Left ventricle myocardium inferior (tissue), 1 donor: ENCODE measurements at places on chromosomes 7 and 10.

GRCh38 chr7:121796381-121796780 is 76.6 kb upstream of the PTPRZ1 start:
- no peak for DNase-seq

DNA sequence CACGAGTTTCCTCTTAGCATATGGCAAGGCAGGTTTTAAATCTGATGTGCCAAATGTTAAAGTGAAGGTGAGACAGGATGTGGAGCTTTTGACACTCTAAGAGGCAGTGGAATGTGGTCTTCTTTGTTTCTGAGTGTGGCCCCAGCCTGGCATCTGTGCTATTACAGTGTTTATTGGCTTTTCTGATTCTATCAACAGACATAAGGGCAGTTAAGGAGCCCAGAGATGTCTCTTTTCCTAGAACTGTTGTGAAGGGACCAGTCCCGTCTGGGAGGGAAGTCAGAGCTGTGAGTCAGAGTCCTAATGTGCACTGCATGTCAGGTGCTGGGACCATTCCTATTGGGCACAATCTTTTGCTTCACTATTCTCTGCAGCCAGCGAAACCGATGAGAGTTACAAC is 32.5 kb downstream of the TRUB1 start:
- no peak for DNase-seq

DNA sequence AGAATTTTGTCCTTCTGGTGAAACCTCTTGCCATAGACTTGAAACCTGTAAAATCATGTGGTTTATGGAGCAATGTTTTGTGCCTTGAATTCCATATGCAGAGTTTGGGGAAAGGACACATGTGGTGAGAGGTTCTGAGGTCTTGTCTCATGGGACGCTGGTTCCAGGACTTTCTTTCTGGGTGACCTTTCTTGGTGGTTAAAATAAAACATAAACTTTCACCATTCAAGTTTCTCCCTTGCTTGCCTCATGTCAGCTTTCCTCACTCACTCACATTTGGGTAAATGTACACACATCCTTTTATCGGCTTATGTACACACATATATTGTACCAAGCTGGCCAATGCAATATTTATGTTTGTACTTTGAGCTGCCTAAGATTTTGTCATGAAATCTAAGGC is 144.9 kb upstream of the CELF2 start:
- DNase-seq: no peak

DNA sequence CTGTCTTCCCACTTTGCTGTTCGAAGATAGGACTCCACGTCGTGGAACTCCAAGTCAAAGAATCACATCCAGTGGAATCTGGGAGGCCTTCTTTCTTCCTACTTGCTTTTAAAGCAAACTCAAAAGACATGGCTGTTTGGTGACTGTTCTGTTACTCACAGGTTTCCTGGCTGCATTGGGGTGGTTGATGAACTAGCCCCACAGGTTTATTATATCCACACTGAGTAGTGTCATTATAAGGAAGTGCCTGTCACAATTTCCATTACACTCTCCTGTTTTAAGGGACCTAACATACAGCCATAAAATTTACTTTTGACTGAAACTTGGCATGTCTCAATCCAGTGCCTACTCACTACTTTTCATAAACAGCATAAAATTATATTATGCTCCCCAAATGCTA is 287.3 kb upstream of the SP4 start:
- DNase-seq: no peak

- no peak for DNase-seq
Observed at GRCh38 chr10:113644185-113645120, 19.4 kb downstream of the NRAP start.

DNA sequence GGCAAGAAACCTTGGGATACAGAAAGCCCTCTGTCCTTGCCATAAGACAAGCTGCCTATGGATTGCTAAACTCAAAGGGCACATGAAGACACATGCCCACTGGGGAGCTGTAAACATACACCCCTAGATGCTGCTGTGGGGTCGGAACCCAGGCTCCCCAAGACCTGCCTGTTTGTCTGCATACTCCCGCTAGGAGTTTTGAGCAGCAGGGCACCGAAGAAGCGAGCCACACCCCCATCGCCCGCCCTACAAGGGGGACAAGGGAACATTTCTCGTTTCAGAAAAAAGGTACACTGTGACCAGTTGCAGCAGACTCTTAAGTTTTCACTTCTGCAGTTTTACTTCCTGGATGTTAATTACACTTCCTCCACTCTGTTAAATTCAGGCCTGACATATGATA is 680.2 kb upstream of the GHITM start:
- no peak for DNase-seq

DNA sequence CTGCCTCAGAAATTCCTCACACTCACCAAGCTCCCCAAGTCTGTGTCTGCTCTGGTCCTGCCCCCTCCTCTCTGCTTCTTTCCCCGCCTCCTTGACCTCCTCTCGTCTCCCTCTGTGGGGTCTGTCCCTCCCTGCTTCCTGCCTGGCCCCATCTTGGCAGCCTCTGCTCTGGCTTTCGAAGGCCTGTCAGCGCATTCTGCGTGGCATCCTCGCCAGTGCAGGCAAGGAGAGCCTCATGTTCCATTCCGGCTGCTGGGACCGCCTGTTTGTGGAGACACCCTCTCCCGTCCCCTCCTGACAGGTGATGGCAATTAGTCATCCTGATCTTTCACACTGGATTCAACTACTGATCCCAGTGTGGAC is 51.7 kb upstream of the COL13A1 start:
- DNase-seq: no peak

GRCh38 chr10:64571056-64571455 is 1049.9 kb downstream of the REEP3 start:
- no peak for DNase-seq

DNA sequence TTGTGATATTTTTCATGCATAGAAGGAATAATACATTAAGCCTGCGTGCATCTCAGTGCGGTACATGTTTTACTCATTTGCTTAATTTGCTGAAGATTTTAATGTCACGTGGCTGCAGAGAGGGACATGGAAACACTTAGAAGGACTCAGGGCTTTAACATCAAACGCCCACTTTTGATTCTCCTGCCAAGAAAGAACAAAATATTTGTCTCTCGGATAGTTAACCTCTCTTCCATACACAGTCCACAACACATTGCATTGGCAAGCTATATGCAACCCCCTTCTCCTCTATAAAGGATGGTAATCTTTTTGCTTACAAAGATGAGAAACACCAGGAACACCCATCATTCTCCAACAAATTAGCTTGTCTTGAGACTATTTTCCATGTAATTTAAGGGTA is 148.0 kb upstream of the NRP1 start:
- no peak for DNase-seq
